ENCODE measurements at places on chromosomes 3 and 15.

DNA sequence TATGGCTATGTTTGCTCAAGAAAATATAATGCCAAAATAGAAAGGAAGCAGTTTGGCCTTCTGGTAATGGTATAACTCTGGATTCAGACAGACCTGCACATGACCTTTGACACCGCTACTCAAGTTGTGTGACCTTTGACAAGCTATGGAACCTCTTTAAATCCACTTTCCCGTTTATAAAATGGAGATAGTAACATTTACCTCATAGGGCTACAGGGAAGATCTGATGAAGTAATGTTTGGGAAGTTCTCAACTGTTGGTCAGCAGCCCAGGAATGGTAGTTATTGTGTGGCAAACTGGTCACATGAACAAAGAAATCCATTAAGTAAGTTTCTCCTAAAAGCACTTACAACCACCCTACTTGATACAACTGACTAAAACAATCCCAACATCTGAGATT, 95.1 kb upstream of the PHLDB2 start:
- no peak for DNase-seq

GRCh38 chr3:145357453-145357852, 803.5 kb downstream of the PLOD2 start:
- no peak for DNase-seq

DNA sequence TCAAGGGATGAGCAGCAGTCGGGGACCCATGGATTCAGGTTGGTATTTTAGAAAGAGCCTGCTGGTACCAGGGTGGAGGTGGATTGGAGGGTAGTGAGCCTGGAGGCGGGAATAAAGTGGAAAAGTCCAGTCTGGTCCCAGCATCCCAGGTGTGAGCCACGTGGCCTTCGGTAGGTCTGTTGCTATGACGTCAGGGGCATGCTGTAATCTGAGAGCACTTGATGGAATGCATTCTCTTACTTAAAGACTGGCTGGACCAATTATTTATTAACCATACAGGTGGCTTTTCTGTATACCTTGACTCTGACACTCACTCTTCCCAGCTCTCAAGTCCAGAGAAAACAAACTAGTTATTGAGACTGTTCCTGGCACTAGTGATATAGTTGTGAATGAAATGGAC, 389.9 kb upstream of the RGMA start:
- DNase-seq, result no peak

GRCh38 chr3:190375246-190375645, 12.7 kb upstream of the CLDN16 start:
- DNase-seq, result no peak

- no peak for DNase-seq
Measured at GRCh38 chr15:42160136-42160535, 3.7 kb upstream of the PLA2G4F start.

GRCh38 chr3:50254577-50255250, 14.2 kb upstream of the SEMA3B start:
- no peak for DNase-seq

DNA sequence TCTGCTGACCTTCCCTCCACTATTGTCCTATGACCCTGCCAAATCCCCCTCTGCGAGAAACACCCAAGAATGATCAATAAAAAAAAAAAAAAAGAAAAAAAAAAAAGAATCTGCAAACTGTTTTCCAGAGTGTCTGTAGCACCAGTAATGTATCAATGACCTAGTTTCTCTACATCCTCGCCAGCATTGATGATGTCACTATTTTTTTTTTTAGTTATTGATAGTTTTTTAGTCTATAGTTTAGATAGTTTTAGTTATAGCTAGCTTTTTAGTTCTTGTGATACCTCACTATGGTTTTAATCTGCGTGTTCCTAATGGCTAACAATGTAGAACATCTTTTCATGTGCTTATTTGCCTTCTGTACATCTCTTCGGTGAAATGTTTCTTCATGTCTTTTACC, 36.1 kb upstream of the XIRP1 start:
- no peak for DNase-seq

GRCh38 chr3:21502656-21503055, 248.4 kb downstream of the ZNF385D start:
- DNase-seq, result no peak

- DNase-seq, result no peak
Measured at GRCh38 chr3:69012100-69012799, 1.2 kb downstream of the EOGT start.

- DNase-seq, result no peak
Measured at GRCh38 chr3:189056646-189057335, 115.0 kb upstream of the TPRG1 start.

DNA sequence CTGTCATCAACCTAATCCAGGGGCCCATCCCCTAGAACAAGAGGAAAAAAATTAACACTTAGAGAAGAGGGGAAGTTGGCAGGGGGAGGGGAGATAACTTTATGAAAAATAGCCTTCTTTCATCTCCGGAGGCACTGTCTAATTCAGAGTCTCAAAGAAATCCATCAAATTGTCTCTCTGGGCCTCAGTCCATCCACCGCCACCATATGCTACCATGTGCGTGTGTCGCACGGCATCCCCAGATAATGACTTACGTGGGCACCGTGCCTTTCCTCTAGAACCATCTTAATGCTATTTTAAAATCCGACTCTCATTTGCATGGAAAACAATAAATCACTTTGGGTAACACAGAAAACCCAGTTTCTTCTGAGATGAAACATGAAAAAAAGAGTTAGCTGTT, 619.7 kb downstream of the FHIT start:
- no peak for DNase-seq

DNA sequence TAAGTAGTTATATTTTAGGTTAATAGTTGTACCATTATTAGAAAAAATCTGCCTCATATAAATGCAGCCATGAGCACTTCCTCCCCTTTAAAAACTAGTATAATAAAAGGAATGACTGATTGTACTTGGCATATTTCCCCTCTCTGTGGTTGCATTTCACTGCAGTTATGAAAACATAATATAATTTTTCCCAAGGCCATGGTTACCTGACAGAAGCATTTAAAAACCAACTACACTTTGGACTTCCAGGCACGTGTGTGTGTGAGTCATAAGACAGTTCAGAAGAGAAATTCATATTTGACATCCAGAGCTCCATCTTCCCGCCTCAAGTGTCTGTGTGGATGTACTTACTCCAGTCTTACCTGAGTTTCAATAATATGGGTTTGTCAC, 828.2 kb upstream of the CFAP20DC start:
- no peak for DNase-seq

GRCh38 chr3:125145751-125146475, 66.6 kb downstream of the SLC12A8 start:
- no peak for DNase-seq

DNA sequence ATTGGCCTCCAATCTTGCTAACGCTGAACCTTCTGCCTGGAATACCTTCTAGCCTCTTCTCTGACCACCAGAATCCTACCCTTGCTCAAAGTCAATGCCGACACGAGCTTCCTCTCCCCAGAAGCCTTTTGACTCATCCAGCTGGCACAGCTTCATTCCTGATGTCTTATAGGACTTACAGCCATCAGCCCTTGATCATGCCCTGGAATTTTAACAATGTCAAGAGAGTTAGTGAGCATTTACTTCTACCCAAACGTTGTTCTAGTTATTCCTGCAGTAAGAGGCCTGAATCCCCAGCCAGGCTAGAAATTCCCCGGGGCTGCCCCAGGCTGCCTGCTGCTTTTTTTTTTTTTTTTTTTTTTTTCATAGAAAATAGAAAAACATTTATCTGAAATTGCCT, 3.9 kb downstream of the CYP1A2 start:
- DNase-seq, result no peak

DNA sequence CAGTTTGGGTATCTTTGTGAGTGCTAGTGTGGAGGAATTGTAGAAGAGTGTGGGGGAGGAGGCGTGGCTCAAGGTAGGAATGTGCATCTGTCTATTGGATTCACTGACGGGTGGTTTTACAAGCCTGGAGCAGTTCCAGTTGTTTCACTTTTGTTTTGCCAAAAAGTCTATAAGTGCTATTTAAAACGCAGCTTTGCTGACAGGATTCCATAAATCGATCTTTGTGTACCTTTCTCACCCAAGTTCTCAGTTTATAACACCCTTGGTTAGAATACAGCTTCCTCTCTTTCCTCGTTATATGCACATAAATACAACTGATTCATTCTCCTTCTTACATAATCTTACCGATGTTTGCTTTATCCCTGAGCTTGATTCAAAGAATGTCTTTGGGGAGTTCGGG, 123.2 kb upstream of the UBE2E2 start:
- DNase-seq, result no peak

GRCh38 chr3:42682301-42683070, 2.9 kb upstream of the KLHL40 start:
- no peak for DNase-seq

DNA sequence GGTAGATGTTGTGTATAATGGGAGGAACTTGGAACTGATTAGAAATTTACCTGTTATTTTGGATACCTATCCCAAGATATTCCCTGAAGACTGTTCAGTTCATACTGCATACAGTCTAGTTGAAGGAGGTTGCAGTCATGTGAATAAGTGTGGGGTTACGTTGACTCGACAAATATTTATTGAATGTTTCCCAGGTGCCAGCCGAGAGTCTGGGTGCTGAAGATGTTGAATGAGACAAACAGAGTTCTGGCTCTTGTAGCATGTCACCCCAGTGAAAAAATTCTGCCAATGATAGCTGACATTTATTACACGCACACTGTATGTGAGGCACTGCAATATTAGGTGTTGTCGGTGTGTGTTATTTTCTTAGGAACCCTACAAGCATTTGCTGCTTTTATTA, 176.0 kb downstream of the KCNMB2 start:
- no peak for DNase-seq

DNA sequence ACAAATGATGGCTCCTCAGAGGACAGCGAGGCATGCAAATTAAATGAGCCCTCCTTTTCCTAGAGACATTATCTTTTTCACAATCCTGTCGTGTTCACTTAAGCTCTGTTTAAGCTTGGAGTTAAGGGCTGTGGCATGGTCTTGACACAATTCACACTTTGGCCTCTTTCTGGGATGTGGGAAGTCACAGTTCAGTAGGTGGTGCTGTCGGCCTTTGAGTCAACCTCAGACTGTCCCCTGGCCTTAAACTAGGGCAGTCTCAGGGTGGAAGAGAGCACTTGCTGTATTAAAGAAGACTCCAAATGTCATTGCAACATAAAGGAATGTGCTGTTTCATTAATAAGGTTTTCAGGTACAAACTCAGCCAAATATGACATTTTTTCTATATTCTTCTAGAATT, 351.0 kb downstream of the MCTP2 start:
- no peak for DNase-seq

- no peak for DNase-seq
Measured at GRCh38 chr3:64825404-64826120, 137.8 kb upstream of the ADAMTS9 start.

- DNase-seq, result no peak
Measured at GRCh38 chr15:81843226-81843625, 202.6 kb downstream of the MEX3B start.

DNA sequence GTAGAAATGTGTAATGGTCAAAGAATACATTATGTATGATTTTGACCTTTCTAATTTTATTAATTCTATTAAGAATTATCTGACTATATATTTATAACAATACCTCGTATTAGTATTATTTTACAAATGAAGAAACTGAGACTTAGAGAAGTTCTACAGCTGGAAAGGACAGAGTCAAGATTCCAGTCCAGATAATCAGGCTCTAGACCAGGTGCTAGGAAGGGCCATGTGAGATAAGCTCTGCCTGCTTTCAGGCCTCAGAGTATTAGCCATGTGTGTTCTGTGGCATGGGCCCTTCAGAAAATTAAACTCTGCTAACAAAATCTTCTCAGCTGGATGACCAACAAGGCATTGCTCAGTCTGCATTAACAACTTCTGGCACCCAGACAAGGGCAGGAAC, 87.5 kb downstream of the CD200R1L start:
- DNase-seq, result no peak

- DNase-seq, result no peak
Measured at GRCh38 chr15:26967719-26968269, 3.2 kb upstream of the GABRG3 start.

GRCh38 chr3:129593595-129594339, 12.7 kb downstream of the PLXND1 start:
- peak; percentile 54 for DNase-seq

GRCh38 chr3:1235526-1236120, 142.8 kb downstream of the CNTN6 start:
- no peak for DNase-seq

- DNase-seq, result no peak
Measured at GRCh38 chr15:39589815-39590644, 9.2 kb downstream of the THBS1 start.

GRCh38 chr3:136694321-136694720, 57.9 kb downstream of the STAG1 start:
- no peak for DNase-seq

GRCh38 chr3:187150599-187150998, 11.3 kb upstream of the RPL39L start:
- peak; percentile 53 for DNase-seq

DNA sequence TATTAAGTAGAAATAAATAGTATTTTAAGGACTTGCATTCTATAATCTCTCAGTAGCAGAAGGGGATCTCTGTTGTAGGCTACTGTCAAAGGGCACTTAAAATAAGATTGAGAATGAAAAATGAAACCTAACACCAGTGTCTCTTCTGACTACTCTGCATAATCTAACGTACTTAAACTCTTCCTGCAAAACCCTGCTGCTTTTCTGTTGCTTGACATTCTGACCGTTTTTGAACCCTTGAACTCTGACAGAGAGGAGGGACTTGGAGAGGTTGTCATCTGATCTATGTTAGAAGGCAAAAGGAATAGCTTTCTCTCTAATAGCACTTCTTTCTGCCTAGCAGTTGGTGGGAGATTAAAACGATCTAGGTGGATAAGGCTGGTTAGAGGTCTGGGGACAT, 204.6 kb downstream of the ZIC1 start:
- no peak for DNase-seq

DNA sequence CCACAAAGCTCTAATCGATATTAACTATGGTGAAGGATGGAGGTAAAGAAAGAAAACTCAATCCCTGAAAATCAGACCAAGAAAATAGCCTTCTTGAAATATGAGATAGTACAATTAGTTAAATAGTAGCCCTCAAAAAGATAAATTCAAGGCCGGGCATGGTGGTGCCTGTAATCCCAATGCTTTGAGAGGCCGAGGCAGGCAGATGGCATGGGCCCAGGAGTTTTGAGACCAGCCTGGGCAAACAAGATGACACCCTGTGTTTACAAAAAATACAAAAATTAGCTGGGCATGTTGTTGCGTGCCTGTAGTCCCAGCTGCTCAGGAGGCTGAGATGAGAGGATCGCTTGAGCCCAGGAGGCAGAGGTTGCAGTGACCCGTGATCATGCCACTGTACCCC, 31.6 kb upstream of the CEP152 start:
- DNase-seq, result no peak

GRCh38 chr3:138939561-138940241, 7.2 kb downstream of the FOXL2 start:
- DNase-seq, result no peak

DNA sequence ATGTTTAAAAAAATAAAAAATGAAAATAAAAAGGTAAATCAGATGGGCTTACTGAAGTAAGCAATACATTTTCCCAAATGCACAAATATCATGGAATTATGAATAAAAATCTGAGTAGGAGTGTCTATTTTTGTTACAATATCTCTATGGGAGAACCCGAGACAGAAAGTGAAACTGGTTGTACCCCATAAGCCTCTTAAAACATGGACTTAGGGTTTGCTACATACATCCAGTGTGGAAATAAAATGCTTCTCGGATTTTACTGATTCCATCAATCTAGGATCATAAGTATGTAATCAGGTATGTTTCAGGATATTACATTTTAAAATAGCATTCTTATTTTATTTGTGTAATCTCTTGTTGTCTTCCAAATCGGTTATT, 177.8 kb upstream of the CDIN1 start:
- DNase-seq, result no peak

- no peak for DNase-seq
Measured at GRCh38 chr3:155702745-155703591, 41.9 kb downstream of the PLCH1 start.

All from stimulated activated CD4-positive, alpha-beta T cell treated with anti-CD3 and anti-CD28 coated beads, Interleukin-15, amount 100 ng/mL, for 48 hours (primary cell).